Stimulated activated CD4-positive, alpha-beta T cell treated with anti-CD3 and anti-CD28 coated beads, Interleukin-2, amount 100 ng/mL, for 48 hours (primary cell): ENCODE measurements at places on chromosomes 11 and 22.

DNA sequence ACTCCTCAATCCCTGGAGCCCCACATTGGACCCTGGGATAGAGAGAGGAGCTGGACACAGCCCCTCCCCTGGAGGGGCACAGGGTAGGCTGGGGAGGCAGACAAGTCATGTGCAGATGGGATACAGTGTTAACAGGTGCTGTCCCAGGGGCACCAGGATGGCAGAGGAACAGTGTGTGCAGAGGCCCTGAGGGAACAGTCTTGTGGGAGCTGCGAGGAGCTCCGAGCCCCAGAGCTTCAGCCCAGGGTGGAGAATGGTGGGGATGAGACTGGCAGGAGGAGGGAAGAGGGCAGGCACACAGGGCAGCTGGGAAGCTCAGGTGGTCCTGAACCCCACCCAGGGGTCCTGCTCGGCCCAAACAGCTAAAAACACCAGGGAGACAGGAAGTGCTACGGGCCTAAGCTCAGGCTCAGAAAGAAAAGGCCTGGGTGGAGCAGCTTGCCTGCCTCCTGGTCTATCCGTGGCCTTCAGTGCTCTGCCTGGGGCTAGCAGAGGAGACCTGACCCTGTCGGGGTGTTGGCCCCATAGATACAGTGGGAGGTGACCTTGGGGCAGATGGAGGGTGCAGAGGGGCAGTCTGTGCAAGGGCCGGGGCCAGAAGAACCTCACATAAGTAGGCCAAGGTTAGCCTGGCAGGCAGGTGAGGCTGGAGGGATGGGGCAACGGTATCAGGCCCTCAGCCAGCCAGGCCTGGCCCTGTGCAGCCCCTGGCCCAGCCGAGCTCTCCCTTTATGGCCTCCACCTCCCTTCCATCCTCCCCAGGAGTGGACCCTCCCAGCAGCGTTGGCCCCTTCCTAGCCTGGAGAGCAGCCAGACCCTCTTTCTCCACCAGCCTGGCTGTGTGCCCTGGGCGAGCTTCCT is 15.4 kb downstream of the CAPN5 start:
- DNase-seq = no peak

- DNase-seq = no peak
Measured at GRCh38 chr22:19061471-19062138, 60.6 kb downstream of the DGCR2 start.

GRCh38 chr22:29907753-29908515 is 25.0 kb downstream of the MTMR3 start:
- no peak for DNase-seq

- no peak for DNase-seq
Measured at GRCh38 chr11:35083181-35083430, 55.9 kb upstream of the CD44 start.

- DNase-seq = no peak
Measured at GRCh38 chr11:120890609-120891320, 133.1 kb upstream of the TBCEL start.

- no peak for DNase-seq
Measured at GRCh38 chr22:38270091-38270992, 2.5 kb downstream of the TMEM184B start.

DNA sequence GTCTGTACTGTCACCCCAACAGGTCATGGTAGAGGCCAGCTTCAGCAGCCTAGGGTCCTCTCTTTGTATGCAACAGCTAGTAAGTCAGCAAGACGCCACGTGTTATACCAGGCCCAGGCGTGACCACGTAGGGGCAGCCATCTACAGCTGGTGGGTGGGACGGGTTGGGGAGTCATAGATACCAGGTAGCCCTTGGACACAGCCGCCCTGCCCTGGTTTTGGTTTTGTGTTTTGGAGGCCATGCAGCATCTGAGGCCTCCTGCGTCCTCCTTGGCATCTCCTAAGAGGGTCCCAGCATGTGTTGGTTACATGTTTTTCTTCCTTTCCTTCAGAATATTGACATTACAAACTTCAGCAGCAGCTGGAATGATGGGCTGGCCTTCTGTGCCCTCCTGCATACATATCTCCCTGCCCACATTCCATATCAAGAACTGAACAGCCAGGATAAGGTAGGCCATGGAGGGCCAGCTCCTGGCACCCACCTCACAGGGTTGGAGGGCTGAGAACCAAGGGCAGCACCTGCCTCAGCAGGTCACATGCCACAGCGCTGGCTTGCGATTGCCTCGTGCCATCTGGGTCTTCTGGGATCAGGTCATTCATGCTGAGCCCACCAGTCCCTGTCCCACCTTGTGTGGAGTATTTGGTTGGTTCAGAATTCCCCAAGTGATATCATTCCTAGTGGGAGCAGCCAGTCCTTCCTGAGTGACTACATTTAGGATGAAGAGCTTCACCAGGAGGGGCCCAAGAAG is 16.0 kb upstream of the ADORA2A start:
- no peak for DNase-seq

DNA sequence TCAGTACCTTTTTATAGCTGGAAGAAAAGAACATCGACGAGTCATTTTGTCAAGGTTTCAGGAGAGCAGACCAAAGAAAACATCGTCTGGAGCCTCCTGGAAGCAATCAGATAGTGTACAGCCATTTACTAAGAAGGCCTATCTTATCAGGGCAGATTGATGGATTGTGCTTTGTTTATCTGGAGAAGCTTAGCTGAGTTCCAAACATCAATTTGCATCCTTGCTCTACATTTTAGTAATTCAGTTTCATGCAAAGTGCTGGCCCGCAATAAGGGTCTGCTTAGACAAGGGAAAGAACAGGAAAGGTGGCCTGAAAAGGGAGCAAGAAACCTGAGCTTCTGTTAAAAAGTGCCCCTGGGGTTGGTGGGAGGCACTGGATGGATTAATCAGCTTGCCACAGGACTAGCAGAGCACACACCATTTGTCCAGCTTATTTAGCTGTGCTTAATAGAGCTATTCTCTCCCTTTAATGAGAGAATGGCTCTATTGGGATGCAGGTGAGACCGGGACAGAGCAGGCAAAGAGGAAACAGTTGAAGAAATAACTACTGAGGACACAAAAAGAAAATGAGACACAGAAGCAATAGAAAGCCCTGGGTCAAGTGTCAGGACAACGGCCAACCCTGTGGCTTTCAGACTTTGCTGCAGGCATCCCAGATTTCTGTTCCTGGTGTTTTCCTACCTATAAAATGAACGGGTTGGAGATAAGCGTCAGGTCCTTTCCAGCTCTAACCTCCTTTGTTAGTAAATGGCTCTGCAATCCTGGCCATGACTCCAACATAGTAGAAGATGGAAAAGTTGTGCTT is 122.1 kb upstream of the TTC12 start:
- DNase-seq = no peak

- DNase-seq = no peak
Measured at GRCh38 chr22:28444659-28445058, 235.0 kb downstream of the TTC28 start.

DNA sequence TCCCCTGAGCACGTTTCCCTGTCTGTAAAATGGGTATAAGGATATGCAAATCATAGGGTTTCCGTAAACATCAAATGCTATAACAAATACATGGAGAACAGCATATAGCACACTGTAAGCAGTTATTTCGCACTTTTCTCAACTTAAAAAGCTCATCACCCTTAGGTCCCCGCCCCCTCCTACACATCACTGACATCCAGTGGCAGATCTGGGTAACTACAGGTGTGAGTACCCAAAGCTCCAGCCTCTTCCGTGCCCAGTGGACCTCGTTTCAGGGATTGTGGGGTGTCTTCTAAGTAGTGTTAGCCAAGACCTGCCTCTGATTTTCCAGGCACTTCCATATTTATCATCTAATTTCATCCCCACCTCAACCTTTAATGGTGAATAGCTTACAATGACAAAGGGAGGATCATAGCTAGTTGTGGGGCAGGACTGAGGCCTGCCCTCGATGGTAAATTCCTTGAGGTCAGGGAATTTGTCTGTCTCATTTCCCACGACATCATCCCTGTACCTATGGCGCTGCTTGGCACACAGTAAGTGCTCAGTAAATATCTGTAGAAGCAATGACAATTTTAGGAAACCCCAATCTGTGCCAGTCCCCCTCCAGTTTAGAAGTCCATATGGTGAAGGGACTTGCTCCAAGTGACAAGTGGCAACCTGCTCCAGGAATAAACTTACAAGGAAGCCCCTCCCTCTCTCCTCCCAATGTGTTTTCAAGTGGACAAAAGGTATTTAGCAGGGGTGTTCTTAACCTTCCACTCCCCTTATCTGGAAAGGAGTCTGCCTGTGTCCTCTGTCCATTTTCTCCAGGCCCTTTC is 340.5 kb downstream of the TENM4 start:
- DNase-seq = peak; percentile 30

DNA sequence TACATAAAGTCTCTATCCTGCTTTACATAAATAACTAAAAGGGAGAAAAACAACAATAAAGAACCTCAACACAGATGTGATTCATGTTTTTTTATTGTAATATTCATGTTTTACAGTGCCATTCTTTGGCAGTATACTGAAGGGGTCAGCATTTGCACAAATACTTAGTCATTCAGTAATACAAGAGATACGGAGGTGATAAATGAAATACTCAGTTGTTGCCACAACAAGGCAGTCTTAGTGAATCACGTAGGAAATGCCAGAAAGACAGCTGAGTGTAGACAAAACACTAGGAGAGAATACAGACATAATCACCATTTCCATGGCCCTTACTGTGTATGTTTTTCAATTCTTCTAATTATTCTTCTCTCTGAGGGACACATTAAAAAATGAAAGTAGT is 910.4 kb downstream of the METTL15 start:
- DNase-seq = no peak

DNA sequence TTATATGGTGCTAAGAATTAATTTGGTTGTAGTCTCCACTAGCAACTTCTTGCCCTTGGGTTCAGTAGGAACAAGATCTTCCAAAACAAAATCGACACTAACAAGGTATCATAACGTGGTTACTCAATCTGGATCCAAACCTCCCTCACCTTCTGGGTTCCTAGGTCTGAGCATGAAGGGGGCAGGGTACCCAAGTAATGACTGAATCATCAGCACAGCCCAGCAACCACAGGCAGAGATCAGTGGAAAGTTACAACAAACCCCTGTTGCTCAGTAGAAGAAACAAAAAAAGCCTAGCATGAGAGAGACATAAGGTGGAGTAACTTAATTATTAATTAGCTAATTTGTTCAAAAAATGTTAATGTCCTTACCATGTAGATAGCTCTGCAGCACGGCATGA is 221.4 kb downstream of the BLID start:
- no peak for DNase-seq

DNA sequence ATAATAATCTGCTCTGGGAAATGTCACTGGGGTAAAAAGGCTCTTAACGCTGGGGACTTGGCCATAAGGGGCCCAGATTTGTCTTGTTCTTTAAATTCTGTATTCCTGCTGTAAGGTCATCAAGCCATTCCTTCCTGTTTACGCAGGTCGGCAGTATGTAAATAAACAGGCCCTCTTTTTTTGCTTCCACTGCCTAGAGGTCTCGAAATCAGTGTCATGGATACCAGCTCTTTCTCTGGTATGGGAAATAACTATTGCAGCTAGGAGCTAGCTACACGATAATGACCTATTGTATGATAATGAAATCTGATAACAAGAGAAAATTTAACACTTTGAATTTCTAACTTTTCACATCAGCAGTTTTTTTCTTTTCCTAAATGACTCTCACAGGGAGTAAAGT is 209.2 kb upstream of the NARS2 start:
- DNase-seq = no peak

GRCh38 chr11:123292647-123293046 is 97.6 kb upstream of the CLMP start:
- DNase-seq = no peak

DNA sequence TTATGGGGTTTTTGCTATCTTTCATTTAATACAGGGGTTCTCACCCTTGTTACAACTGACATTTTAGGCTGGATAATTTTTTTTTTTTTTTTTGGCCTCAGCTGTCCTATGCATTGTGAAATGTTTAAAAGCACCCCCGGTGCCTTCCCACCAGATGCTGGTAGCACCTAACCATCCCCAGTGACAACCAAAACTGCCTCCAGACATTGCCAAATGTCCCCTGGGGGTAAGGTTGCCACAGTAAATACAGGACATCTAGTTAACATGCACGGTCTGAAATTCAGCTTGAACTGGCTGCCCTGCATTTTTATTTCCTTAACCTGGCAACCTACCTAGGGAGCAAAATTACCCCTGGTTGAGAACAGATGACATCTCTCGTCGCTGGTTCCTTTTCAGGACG is 72.4 kb downstream of the CYTH4 start:
- no peak for DNase-seq

- DNase-seq = no peak
Measured at GRCh38 chr22:48321986-48322545, 1505.6 kb downstream of the BRD1 start.

- DNase-seq = no peak
Measured at GRCh38 chr11:71255323-71255722, 2.9 kb upstream of the SHANK2 start.

GRCh38 chr11:1763336-1763795 is 361 bp downstream of the CTSD start:
- no peak for DNase-seq

DNA sequence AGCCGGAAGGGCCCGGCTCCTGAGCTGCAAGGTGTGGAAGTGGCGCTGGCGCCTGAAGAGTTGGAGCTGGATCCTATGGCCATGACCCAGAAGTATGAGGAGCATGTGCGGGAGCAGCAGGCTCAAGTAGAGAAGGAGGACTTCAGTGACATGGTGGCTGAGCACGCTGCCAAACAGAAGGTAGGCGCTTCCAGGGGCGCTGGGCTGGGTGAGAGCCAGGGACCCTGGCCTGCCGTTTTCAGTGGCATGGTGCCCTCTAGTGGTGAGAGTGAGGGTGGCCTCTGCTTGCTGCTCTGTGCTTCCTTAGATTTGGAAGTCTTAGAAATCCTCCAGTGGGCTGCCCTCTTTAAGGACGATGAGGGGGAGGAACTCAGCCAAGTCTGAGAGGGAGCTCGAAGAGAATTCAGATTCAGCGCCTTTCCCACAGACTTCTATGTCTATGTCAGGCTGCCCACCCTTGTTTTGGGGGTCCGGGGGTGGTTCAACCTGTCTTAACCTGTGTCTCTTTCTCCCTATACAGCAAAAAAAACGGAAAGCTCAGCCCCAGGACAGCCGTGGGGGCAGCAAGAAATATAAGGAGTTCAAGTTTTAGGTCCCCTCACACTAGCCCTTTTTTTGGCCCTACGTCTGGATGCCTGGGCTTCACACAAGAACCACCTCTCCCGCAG is 1.8 kb upstream of the PACS1 start:
- peak; percentile 76 for DNase-seq

- DNase-seq = peak; percentile 48
Measured at GRCh38 chr11:72471005-72471898, 36.9 kb upstream of the CLPB start.

- DNase-seq = no peak
Measured at GRCh38 chr11:59266491-59266890, 53.8 kb upstream of the MPEG1 start.

DNA sequence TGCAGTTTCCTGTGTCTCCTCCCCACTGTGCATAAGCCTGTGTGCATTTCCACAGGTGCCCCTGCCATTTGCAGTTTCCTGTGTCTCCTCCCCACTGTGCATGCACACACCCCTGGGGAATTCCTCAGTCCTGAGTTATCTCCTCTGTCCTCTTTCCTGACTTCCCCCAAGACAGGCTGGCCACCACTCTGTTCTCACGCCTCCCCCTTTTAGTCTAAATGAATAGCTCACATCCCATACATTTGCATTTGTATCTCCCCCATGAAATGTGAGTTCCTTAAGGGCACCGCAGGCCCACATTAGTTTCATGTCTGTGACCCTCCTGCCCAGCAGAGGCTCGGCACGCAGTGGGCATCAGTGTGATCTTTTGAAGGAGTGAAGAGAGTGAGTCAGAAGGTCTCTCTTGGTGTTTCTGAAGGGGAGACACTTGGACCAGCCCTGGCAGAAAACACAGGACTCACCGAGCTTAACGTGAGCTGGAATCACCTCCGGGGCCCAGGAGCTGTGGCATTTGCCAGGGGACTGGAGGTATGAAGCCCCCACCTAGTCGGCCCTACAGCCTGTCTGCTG is 6.2 kb downstream of the LRRC74B start:
- DNase-seq = no peak

- no peak for DNase-seq
Measured at GRCh38 chr11:62116451-62116850, 7.4 kb upstream of the INCENP start.
